ENCODE measurements at places on chromosomes 6 and 20. TPM values are rescaled to one million over a fixed set of nuclear protein-coding genes. Genes with fewer than 3 reads are reported as not detected.

GRCh38 chr20:11702721-11703518 lies 214.8 kb upstream of the BTBD3 start:
- no peak for DNase-seq

DNA sequence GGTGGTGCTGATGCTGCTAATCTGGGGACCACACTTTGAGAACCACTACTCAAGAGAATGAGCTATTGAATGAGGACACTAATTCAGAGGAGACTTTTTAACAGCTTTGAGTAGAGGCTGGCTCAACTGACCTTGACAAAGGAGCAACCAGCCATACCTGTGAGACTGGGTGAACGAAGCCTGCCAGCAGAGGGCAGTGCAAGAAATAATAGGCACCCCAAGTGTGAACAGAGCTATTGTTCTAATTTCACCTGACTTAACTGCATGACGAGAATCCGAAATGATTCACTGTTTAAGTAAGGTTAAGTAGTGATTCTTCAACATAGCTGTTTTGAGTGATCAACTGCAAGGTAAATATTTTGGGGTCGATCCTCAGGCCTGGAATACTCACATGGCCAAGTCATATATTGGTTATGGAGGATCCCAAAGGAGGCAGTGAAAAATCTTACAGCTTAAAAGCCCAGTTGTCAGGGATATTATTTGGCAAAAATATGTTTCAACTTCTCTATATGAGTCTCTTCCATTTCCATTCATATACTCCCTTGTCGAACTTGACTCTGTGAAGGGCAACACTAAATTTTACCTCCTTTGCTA lies 550.5 kb upstream of the MARCKS start:
- DNase-seq = peak; percentile 48

- no peak for DNase-seq
Measured at GRCh38 chr6:1029141-1029540, 282.8 kb upstream of the FOXQ1 start.

The SALL4 gene
- polyA plus RNA-seq = 9.0 TPM

Measured in large intestine (tissue), 12 donors.